ENCODE measurements at places on chromosomes 4 and X.

- DNase-seq: no peak
Observed at GRCh38 chr4:46390355-46391058, 579 bp upstream of the GABRA2 start.

DNA sequence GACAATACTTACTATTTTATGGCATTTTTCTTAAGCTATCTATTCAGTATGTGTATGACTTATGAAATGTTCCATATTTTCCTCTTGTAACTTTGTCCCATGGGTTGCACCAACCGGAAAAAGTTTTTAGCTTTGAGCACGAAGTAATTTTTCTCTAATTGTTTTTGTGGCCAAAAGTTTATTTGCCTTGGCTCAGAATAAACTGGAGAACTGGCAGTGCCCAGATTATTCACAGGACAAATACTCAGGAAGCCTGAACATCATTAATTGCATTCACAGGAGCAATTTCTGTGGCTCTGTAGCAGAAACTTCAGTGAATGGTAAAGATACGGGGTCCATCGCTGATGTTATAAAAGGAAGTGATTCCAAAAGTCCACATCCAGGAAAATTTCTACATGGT, 184.5 kb downstream of the ARHGAP10 start:
- no peak for DNase-seq

DNA sequence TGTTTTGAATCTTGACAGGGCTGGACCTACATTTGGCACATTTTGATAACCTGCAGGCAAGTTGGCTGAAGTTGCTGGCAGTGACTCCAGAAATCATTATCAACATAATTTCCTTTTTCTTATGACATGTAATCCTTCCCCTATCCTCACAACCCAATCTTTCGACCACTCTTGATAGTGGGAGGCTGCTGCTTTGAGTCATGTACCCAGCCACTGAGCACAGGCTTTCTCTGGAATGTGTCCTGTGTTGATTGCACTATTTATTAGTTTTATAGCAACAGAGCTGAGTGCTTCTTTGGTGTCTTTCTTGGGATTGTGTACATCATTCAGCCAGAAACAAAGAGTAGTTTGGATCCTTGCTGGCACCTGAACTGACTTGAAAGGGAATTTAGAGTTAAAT, 183.1 kb upstream of the LEF1 start:
- DNase-seq: no peak

DNA sequence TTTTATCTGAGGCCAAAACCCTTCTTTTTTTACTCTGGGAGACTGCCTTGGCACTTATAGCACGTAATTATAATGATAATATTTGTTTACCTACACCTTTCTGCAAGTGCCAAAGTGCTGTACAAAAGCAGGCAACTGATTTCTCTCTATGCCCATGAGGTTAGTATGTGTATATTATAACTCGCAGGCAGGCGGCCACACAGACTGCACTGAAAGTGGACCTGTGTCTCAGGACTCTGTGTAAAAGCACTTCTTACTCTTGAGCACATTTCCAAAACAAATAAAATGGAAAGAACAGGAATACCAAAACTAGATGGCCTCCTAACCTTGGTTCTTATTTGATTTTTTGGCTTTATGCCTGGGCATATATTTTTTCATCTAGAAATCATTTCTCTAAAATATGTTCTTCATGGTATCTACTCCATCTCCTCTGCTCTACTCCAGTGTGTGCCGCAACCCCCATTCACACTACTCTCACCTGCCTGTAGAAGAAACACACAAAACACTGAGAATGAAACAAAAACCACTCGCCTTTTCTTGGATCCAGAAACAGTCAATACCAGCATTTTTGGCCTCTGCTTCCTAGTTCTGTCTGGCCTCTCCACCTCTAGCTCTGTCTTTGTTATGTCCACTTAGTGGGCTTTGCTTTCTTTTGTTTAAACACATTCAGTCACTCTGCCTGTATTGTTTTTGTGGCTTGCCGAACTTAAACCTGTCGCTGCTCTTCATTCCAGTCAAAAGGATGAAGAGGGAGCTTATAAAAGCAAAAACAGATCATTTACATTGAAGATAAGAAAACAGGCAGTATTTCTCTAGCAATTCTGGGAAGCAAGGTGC, 934.5 kb upstream of the TENM3 start:
- no peak for DNase-seq

- no peak for DNase-seq
Observed at GRCh38 chr4:53186714-53187358, 179.0 kb downstream of the SCFD2 start.
